Jurkat, Clone E6-1 (cell line): ENCODE measurements at places on chromosomes 1 and 21.

- no peak for DNase-seq
Observed at GRCh38 chr1:7491109-7491817, 279.8 kb upstream of the VAMP3 start.

DNA sequence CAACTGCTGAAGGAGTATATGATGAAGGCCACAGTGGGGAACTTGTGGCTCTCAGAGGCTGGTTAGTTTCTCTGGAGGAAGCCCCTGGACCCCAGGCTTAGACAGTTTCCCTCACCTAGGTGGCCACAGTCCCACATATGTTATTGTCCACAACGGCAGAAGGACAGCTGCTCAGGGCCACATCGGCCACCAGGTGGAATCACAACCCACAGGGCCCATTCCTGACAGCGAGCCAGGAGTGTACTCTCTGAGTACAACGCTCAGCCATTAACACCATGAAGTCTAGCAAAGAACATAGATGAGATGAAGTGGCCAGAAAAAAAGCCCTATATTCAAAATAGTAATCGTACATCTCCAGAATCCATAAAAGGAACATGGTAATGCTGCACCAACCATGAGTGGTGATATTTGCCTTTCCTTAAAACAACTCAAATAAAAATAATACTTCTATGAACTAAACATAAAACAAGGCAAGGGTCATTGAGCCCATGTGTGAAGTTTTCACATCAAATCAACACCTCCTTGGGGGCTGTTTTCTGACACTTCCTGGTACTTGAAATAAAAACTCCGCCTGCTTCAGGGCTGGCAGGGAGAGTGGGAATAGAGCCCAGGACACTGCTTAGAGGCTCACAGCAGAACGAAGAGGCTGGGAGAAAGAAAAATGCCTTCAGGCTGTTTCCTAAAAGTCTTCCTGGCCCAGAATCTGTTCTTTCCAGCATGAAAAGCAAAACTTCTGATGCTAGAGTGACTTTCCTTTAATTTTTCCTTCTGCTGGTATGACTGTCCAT lies 383.3 kb downstream of the HHAT start:
- DNase-seq: no peak

GRCh38 chr1:234712891-234713305 lies 102.9 kb upstream of the IRF2BP2 start:
- DNase-seq: no peak

DNA sequence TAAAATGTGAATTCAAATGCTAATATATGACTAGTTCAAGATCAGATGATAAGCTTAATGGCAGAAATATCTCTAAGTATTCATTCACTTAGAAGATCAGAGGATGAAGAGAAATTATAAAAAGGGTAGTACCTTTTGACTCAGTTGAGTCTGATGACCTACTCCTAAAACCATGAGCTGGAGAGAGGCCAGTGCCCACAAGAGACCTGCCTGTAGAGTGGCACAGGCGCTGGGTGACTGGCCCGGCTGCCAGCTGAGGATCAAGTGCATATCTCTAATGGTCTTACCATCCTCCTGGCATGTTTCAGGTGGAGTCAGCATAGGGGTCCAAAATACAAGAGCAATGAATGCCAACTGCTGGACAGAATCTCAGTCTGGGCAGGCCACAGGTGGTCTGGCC lies 14.1 kb downstream of the DDAH1 start:
- DNase-seq: no peak

GRCh38 chr1:15916916-15917315 lies 59.0 kb downstream of the ZBTB17 start:
- DNase-seq: no peak

DNA sequence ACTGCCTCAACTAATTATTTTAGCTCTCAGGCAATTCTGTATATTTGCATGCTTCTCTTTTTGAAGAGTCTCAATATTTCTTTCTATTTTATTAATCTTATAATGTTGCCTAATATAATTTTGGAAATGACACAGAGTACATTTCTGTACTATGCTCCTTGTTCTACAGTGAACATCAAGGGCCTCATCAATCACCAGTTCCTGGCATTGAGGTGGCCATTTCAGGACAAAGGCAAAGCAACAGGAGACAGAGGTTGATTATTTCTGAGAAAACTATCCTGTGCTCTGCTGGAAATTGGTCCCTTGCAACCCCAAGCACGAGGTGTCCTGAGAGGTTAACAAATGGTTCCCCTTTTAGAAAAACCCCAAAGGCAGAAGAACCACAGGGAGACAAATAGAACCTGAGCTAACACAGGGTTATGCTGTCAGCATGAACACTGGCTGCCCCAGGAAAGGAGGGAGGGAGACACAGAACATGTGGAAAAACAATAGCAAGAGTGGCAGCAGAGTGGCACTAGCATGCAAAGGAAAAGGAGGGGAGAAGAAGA lies 63.9 kb upstream of the VAV3 start:
- no peak for DNase-seq

GRCh38 chr1:44501047-44501890 lies 96.2 kb downstream of the RNF220 start:
- DNase-seq: no peak

DNA sequence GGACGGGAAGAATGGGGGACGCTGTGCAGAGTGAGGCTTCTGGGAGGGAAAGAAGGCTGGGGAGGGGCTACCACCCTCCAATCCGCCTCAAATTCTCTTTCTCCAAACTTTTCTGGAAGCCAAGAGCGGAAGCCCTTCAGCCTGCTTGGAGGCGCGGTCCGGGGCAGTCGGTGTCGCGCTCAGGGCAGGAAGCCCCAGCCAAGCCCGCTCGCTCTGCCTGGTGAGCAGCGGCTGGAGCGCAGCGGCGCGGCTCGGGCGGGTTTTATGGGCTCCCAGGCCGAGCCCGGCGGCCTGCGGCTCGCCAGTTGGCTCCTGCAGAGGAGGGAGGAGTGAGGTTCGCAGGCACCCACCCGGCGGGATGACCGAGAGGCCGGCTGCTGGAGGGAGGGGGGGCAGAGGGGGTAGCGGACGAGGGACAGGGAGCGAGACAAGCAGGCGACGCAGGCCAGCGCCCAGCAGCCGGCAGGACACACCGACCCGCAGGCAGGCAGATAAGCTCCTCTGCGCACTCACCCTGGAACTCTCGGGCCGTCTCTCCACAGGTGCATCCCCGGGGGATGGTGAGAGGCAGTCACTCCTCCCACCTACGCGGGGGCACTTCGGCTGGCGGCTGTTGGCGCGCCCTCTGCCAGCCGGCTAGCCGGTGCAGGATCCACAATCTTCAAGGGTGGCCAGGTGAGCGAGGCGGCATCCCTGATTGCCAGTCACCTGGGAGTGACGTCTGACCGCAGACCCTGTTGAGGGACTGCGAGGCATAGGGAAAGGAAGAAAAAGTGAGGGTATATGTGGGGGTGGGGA lies at the start of gene AVPR1B:
Gene AVPR1B (minus strand): TSS at position 238 of the 798 bp plus-strand sequence. CDS start 498 bp downstream, outside the sequence.
- no peak for DNase-seq

DNA sequence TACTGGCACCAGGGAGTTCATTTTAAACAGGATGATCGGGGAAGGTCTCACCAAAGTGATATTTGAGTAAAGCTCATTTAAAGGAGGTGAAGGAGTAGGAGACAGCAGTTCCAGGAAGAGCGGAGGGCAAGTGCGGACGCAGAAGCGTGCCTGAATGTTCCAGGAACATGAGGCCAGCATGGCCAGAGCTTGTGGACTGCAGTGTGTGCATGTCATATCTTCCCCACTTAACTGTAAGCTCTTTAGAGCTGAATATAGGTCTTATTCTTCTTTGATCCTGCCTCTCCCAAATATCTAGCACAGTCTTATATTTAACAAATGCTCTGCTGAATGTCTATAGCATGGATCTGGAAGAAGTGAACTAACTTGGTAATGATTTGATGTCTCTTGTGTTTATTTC lies 639.3 kb downstream of the SMYD3 start:
- no peak for DNase-seq

- no peak for DNase-seq
Observed at GRCh38 chr1:9649769-9650168, 1.8 kb upstream of the PIK3CD start.

- no peak for DNase-seq
Observed at GRCh38 chr1:17673329-17674072, 81.6 kb upstream of the ACTL8 start.

DNA sequence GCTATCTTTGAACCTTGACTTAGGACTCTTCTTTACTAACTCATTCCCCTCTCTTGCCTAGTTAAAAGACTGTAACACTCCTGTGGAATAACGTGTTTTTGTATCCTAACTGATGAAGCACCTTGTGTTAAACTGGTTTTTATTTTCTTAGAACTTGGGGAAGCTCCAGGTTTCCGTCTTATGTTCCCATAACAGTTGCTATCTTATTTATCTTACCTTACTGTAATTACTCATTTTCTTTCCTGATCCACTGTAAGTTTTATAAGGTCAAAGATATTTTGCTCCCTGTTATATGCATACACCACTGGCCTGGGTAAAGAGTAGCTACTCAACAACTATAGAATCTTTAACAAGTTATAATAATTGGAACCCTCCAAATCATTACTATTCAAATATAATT lies 43.1 kb downstream of the RPL5 start:
- DNase-seq: no peak

GRCh38 chr1:151474745-151475144 lies 15.5 kb upstream of the POGZ start:
- DNase-seq: no peak

- DNase-seq: no peak
Observed at GRCh38 chr1:116875391-116875790, 34.3 kb upstream of the PTGFRN start.
